ENCODE measurements at places on chromosomes 2 and 18.

DNA sequence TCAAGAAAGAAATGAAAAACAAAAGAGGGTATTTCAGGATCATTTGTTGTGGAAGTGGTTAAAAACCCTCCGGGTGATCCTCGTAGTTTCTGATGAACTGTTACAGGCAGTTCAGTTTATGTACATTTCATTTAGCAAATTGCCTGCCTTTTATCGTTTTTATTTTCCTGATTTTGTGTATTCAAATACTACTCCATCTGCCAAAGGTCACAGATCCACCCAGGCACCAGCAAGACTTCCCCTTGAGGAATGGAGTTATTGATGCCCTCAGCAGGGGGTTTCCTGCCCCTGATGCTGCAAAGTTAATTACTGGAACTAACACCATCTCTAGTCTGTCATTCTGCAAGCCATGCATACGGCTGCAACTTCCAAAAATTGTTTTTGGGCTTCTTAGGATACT is 641.9 kb downstream of the SLC4A3 start:
- DNase-seq, result no peak

DNA sequence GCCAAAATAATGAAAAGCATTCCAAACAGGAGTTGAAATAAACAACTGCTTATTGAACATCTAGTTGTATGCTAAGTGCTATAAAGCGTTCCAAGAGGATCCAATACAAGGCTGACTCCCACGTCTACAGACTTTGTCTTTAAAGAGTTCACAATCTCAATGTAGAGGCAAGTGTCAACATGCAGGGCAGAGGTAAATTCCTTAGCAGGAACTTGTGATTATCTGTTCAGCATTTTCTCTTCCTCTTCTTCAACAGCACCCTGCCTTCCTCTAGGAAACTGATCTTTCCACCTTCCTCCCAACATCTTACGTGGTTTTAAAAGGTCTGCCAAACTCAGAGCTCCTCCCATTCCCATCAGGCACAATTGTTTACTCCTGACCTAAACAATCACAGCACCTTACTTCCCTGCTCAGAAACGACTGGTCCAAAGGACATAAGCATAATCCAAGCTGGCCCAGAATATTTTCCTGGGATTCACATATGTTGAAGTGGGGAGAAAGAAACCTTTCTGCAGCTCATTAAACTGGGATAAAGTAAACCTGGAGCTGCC is 83.9 kb downstream of the ITSN2 start:
- DNase-seq, result no peak

DNA sequence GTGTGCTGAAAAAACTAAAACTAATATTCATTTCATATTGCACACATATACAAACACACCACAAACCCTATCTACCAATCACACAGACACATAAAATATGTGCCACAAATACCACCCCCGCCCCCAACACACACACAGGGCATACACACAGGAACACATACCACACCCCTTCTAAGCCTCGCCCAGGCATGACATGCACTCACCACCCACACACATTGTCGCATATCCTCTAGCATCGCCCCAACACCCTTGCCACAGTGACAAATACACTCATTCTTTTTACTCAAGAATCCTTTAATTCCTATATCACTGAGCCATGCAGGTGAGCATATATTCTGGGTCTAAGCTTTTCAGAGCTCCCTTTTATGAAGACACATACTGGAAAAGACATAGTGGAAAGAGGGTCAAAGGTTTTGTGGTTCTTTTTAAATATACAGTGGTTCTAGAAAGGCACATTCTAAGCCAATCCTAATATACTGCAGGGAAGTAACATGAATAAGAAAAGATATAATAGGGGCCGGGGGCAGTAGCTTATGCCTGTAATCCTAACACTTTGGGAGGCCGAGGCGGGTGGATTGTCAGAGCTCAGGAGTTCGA is 24.5 kb upstream of the LCLAT1 start:
- peak; percentile 52 for DNase-seq

GRCh38 chr2:42804338-42804737 is 12.0 kb upstream of the HAAO start:
- DNase-seq, result no peak

GRCh38 chr2:33589444-33589843 is 9.7 kb downstream of the FAM98A start:
- DNase-seq, result no peak

GRCh38 chr2:216013080-216013909 is at the start of gene MREG:
MREG (minus strand) TSS chr2:216013551; CDS start chr2:216013327, 224 bp downstream.
- DNase-seq, result peak; percentile 77

DNA sequence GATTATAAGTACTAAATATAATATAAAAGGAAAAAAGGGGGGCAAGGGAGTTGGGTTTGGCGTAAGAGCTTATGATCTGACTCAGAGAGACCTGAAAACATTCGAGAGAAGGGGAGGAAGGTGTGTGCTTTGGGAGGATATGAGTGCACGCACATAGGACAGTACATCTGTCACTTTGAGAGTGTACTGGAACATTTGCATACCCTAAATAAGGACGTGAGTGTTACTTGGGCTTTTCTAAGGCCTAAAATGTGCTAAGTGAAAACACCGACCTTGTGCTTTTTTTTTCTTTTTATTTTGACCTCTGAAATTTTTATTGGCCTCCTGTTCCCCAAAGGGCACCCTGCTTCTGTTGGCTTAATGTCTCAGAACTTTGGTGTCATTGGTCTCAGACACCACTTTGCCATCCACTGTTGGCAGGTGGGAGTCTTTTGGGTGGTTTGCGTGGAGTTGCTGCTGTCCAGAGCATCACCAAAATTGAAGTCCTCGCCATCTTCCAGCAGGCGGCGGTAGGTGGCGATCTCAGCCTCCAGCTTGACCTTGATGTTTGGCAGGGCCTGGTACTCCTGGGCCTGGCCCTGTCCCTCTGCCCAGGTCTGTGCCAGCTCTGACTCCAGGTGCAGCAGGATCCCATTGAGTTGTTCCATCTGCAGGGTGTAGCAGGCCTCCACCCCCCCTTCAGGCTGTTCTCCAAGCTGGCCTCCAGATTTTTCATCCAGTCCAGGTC is 57.7 kb downstream of the CD28 start:
- DNase-seq, result no peak

GRCh38 chr2:136143603-136144451 is 25.9 kb upstream of the CXCR4 start:
- peak; percentile 11 for DNase-seq

- DNase-seq, result no peak
Observed at GRCh38 chr2:143732076-143732475, 602.9 kb downstream of the ARHGAP15 start.

- DNase-seq, result no peak
Observed at GRCh38 chr2:189232759-189233406, 53.3 kb upstream of the COL5A2 start.

All from hematopoietic multipotent progenitor cell treated with erythropoietin and hydrocortisone succinate and interleukin-3 and kit ligand, for 17 days (in vitro differentiated cells).